ENCODE measurements at places on chromosomes 13 and 19.

GRCh38 chr13:31073859-31074718, 87.6 kb downstream of the HSPH1 start:
- DNase-seq: no peak

- DNase-seq: no peak
Measured at GRCh38 chr19:7698583-7698982, 3.3 kb downstream of the FCER2 start.

DNA sequence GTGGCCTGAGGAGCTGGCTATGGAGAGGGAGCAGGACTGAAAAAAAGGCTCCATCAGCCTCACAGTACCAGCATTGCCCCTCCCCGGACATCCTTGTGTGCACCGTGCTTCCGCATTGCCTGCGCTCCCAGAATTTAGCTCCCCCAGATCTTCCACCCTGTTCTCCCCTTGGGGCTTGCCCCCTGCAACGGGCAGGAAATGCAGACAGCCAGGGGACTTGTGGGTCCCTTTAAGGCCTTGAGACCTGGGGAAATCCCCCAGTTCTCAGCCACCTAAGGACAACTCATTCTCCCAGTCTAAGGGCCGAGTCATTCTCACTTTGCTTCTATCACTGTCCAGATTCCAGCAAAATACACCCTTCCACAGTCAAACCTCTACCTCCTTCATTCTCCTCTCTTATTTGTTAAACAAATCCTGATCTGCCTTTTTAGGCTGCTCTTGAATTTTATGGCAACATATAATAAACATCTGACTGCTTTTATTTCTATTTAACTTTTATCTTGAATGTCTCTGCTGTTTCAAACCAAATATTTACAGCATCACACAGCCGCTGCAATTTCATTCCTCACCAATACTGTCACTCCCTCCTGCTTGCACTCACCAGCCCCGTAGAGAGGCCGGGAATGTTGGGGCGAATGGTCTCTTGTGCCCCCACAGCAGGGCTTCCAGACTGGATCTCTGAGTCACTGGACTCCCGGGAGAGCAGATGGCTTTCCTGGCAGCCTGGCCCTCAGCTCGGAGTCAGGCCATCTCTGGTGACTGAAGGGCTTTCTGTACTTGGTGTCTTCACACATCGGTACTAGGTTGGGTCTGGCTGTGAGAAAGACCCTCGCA, 221.9 kb downstream of the TSHZ3 start:
- no peak for DNase-seq

DNA sequence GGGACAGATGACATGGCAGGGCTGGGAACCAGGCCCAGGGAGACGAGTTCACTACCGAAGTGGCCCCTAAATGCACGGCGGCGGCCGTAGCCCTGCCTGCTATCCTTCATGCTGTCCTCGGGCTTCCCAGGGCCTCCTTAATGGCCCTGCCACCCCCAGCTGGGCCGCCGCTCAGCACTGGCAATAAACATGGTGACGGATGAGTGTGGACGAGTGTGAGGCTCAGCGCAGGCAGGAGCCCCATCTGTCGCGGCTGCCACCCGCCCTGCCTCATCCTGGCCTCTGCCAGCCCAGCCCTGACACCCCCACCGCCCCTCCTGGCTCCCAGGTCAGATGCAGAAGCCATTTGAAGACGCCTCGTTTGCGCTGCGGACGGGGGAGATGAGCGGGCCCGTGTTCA, 13.6 kb downstream of the PIN1 start:
- DNase-seq: no peak

GRCh38 chr13:112097770-112098169, 30.8 kb downstream of the SOX1 start:
- no peak for DNase-seq
